Activated CD4-positive, alpha-beta memory T cell treated with anti-CD3 and anti-CD28 coated beads, Interleukin-2, amount 10 ng/mL, durations not matched to agents 7 days and 5 days (primary cell): ENCODE measurements at places on chromosomes 5 and 9.

GRCh38 chr5:55392669-55393068 lies 84.9 kb downstream of the MTREX start:
- no peak overlapping the region for H3K4me3 ChIP-seq
- peaks cover 59% of the 10 kb centered on the region for H3K36me3 ChIP-seq
- no peak for DNase-seq
- no peaks in the 10 kb centered on the region for H3K27me3 ChIP-seq
- peaks cover 2% of the 10 kb centered on the region for H3K4me1 ChIP-seq

DNA sequence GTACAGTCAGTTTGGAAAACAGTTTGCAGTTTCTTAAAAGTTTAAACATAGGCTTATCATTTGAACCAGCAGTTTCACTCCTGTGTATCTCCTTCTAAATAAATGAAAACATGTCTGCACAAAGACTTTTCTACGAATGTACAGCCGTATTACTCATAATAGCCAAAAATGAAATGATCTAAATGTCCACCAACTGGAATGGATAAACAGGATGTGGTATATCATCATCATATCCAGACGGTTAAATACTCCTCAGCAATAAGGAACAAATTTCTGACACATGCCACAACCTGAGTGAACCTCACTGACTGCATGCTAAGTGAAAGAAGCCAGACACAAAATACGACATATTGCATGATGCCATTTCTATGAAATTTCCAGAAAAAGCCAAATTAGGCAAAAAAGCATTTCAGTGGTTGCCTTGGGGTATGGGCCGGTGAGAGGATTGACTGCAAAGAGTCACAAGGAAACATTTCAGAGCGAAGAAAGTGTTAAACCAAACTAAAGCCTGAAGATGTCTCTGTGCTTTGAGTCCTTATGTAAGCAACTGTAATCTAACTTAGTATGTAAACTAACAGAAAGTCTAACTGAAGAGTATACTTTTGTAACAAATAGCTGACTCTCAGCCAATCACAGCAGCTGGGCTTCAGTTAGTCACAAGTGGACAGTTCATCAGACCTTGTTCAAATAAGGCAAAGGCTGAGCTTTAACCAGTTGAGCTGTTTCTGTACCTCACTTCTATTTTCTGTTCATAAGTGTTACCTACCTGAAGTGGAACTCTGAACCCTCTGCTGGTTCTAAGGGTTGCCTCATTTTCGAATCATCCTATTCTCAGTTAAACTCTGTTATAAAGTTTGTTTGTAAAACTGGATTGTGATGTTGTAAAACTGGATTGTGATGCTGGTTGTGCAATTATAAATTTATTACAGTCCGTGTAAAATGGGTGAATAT lies 65.2 kb downstream of the TRIO start:
- DNase-seq = no peak
- H3K4me1 ChIP-seq = peaks cover 16% of the 10 kb centered on the region
- no peaks in the 10 kb centered on the region for H3K36me3 ChIP-seq
- H3K27me3 ChIP-seq = peaks cover 16% of the 10 kb centered on the region
- H3K4me3 ChIP-seq = no peak overlapping the region
- H3K27ac ChIP-seq = peak overlapping the region; percentile 9

DNA sequence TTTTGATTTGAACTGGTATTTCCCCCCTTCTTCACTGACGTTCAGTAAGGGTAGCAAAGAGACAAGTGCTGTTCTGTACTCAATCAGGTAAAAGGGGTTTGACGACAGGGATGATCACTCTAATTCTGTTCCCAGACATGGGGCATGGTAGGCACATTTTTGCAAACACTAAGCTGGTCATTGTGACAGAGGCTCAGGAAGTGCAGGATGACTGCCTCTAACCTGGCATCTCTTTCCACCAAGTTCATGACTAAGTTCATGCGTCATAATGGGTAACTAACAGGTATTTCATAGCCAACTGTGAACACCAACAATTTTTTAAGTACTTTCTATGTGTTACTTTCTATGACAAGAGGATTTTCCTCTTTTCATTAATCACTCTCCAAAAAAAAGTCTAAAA lies 166.5 kb downstream of the MAPKAP1 start:
- H3K27me3 ChIP-seq = no peaks in the 10 kb centered on the region
- H3K27ac ChIP-seq = no peak overlapping the region
- DNase-seq = no peak
- no peak overlapping the region for H3K4me3 ChIP-seq

- H3K4me1 ChIP-seq = no peaks in the 10 kb centered on the region
- H3K4me3 ChIP-seq = no peak overlapping the region
- no peaks in the 10 kb centered on the region for H3K36me3 ChIP-seq
- no peak for DNase-seq
- H3K27me3 ChIP-seq = peaks cover 5% of the 10 kb centered on the region
- no peak overlapping the region for H3K27ac ChIP-seq
These were observed 121.6 kb downstream of the MEF2C start for GRCh38 chr5:88761269-88761850.

GRCh38 chr5:36717131-36717695 lies 110.8 kb downstream of the SLC1A3 start:
- H3K36me3 ChIP-seq = no peaks in the 10 kb centered on the region
- H3K4me3 ChIP-seq = no peak overlapping the region
- H3K27me3 ChIP-seq = peaks cover 4% of the 10 kb centered on the region

DNA sequence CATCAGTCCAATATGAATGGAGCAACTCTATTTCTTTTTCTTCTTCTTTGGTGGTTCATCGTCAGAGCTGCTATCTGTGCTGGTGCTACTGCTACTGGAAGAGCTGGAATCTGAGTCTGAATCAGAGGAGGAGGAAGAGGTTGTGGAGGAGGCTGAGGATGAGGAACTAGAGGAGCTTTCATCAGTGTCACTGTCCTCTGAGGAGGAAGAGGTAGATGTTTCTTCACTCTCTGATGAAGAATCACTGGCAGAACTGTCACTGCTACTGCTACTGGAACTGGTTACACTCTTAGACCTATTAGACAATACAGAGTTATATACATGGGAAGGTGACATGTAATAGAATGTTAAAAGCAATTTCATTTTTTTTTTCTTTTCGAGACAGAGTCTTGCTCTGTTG lies 27.8 kb downstream of the ZCCHC10 start:
- no peak overlapping the region for H3K4me3 ChIP-seq
- H3K4me1 ChIP-seq = no peaks in the 10 kb centered on the region
- no peak overlapping the region for H3K27ac ChIP-seq
- DNase-seq = no peak
- H3K36me3 ChIP-seq = peaks cover 18% of the 10 kb centered on the region

DNA sequence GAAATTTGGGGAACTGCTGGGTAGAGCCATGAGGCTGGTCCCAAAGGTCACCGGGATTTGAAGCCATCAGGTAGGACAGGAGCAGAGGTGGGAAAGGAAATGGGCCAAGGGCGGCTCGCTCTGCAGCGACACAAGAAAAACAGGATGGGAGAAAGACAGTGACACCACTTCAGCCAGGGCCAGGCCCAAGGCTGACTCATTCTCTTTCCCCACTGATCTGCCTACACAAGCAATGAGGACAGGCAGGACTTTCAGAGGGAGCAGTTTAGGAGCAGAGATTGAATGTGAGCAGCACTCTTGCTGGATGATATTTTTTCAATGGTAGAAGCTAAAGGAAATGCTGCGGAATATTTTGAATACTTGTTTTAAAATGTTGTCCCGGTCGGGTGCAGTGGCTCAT lies 3.5 kb downstream of the RUFY1 start:
- no peak overlapping the region for H3K4me3 ChIP-seq
- no peak overlapping the region for H3K27ac ChIP-seq
- peaks cover 25% of the 10 kb centered on the region for H3K36me3 ChIP-seq
- H3K27me3 ChIP-seq = no peaks in the 10 kb centered on the region
- DNase-seq = no peak

DNA sequence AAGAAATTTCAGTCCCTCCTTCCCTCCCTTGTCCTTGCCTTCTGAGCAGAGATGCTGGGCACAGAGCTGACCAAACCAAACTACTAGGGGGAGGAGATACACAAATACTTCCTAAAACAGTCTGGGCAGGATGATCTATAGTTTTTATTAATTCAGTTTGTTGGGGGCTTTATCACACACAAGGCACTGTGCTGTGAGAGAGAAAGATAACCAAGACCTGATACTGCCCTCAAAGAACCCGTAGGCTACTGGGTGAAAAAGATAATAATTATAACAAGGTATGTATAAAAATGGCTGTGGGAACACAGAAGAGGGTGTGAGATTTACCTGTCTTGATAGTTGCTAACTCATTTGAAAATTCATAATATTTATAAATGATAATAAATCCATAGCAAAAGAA lies 354.7 kb downstream of the NDUFS4 start:
- H3K36me3 ChIP-seq = no peaks in the 10 kb centered on the region
- no peak for DNase-seq
- H3K27ac ChIP-seq = no peak overlapping the region
- H3K4me1 ChIP-seq = no peaks in the 10 kb centered on the region

DNA sequence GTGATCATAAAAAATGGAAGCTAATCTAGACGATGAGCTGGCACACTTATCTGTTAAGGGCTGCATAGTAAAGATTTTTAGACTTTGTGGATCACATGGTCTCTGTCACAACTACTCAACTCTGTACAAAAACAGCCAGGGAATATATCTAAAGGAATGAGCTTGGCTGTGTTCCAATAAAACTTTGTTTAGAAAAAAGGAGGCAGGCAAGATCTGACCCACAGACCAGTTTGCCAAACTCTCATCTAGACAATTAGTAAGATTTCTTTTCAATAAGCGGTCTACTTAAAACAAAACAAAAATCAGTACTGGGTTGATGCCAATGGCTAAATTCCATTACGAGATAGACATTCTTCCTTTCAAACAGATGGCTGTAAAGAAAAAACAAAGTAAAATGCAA lies 53.0 kb upstream of the RETREG1 start:
- H3K4me1 ChIP-seq = peaks cover 4% of the 10 kb centered on the region
- H3K4me3 ChIP-seq = no peak overlapping the region
- DNase-seq = no peak
- H3K27ac ChIP-seq = no peak overlapping the region

GRCh38 chr9:134167530-134167931 lies 3.2 kb upstream of the RNU6ATAC start:
- no peak overlapping the region for H3K27ac ChIP-seq
- DNase-seq = no peak
- peaks cover 5% of the 10 kb centered on the region for H3K36me3 ChIP-seq
- no peak overlapping the region for H3K4me3 ChIP-seq
- peaks cover 15% of the 10 kb centered on the region for H3K4me1 ChIP-seq

- no peak for DNase-seq
- H3K4me3 ChIP-seq = no peak overlapping the region
- H3K27ac ChIP-seq = no peak overlapping the region
- H3K36me3 ChIP-seq = no peaks in the 10 kb centered on the region
- H3K4me1 ChIP-seq = peaks cover under 1% of the 10 kb centered on the region
- H3K27me3 ChIP-seq = no peaks in the 10 kb centered on the region
These were observed 189.5 kb downstream of the SEMA5A start for GRCh38 chr5:9356351-9356825.

DNA sequence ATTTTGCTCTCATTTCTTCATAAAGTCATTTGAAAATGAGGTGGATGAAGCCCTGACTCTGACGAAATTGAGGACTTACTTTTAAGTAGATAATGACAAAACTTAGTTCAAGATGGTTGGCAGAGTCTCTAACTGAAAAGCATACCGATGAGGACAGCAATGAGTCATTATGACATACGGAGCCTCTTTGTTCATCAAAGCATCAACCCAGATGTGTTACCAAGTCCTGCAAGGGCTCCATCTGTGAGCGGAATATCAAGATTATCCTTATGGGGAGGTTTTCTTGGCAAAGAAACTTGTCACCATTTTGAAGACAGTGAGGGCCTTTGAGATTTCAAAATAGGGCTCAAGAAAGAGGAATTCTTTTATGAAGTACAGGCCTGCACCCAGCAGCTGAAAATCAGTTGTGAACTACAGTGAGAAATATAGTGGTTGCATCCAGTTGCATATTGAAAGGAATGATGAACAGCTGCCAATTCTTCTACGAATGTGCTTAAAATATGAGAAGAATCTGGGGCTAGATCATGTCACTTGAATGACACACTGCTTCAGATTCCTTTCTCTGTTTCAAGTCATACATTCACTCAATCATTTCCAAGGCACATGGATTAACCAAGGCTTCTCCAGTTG lies 86.6 kb upstream of the SLC24A2 start:
- DNase-seq = no peak
- H3K4me3 ChIP-seq = no peak overlapping the region
- H3K27me3 ChIP-seq = peaks cover 6% of the 10 kb centered on the region
- peaks cover 4% of the 10 kb centered on the region for H3K4me1 ChIP-seq
- no peak overlapping the region for H3K27ac ChIP-seq

DNA sequence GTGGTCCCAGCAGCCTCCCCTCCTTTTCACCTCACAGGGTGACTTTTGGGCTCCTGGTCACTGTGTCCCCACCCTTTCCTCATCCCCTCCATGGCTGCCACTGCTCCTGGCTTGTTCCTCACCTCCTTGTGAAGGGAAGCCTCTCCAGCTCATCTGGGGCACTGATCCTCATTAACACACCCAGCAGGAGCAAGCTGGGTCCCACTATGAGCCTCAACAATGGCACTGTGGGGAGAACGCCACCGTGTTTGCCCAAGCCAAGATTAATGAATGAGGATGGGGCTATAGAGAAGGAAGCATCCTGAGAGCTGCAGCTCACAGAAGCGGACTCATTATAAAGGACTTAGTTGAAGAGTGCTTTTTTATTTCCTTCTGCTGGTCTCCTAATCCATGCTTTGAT lies 118.4 kb downstream of the MARCHF11 start:
- H3K27me3 ChIP-seq = no peaks in the 10 kb centered on the region
- DNase-seq = no peak
- no peaks in the 10 kb centered on the region for H3K4me1 ChIP-seq
- no peaks in the 10 kb centered on the region for H3K36me3 ChIP-seq
- H3K4me3 ChIP-seq = no peak overlapping the region
- no peak overlapping the region for H3K27ac ChIP-seq

- no peaks in the 10 kb centered on the region for H3K36me3 ChIP-seq
- H3K4me3 ChIP-seq = no peak overlapping the region
- DNase-seq = no peak
- no peaks in the 10 kb centered on the region for H3K27me3 ChIP-seq
- H3K27ac ChIP-seq = no peak overlapping the region
These were observed 541.6 kb downstream of the CDK5RAP2 start for GRCh38 chr9:120038342-120038741.

GRCh38 chr5:54944364-54944763 lies 41.0 kb downstream of the ESM1 start:
- peaks cover 10% of the 10 kb centered on the region for H3K4me1 ChIP-seq
- no peak overlapping the region for H3K27ac ChIP-seq
- peak; percentile 43 for DNase-seq
- H3K27me3 ChIP-seq = peaks cover 2% of the 10 kb centered on the region
- no peak overlapping the region for H3K4me3 ChIP-seq

DNA sequence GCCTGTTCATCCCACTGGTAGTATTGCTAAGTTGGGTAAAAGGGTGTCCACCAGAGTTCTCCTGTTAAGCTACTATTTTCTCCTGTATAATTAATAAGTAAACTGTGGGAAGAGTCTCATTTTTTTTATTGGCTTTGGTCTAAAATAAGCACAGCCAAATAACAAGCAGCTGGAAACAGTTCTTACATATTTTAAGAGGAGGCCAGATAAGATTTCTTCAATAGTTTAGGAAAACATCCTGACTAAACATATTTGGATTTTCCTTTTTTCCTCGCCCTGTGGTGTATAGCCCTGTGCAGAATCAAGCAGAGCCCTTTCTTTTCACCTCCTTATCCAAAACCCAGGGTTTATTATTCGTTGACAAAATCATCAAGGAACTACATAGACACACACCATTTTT lies 122.2 kb upstream of the ZNF608 start:
- no peak overlapping the region for H3K27ac ChIP-seq
- H3K27me3 ChIP-seq = no peaks in the 10 kb centered on the region
